NCI-H1105 treated with DMSO at 0.1 percent for 48 hours (cell line): ENCODE measurements at places on chromosomes 2 and 18.

DNA sequence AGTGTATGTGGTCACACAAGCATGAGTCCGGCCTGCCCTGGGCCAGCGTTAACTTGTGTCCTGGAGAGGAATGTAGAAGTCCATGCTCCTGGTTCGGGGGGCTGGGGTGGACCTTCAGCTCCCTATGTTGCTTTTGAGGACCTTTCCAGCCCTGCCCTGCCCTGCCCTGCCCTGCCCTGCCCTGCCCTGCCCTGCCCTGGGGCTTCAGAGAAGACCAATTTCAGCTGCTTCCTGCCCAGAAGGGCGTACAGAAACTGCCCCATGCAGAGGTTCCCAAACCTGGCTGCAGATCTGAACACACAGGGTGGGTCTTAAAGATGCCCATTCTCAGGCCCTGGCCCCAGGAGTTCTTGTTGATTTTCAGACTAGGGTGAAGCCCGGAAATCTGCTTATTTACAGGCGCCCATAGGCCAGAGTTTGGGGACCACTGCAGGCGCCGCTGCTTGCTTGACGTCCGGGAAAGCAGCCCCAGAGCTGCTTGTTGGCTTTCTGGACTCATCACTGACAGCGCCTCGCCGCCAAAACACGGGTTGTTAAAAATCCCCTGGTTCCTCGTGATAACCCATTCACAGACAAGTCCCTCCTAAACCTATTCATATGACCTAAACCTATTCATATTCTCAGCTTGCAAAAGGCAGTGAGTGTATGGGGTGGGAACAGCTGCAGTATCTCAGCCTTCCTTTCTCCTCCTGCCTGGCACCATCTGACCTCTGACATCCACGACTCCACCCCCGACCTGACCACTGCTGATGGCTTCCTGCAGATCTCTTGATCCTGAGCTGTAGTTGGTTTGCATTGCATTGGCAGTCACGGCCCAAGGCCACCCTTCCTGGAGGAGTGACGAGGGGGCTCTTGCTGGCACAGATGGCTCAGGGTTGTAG is 198.3 kb downstream of the GLI2 start:
- DNase-seq, result no peak

DNA sequence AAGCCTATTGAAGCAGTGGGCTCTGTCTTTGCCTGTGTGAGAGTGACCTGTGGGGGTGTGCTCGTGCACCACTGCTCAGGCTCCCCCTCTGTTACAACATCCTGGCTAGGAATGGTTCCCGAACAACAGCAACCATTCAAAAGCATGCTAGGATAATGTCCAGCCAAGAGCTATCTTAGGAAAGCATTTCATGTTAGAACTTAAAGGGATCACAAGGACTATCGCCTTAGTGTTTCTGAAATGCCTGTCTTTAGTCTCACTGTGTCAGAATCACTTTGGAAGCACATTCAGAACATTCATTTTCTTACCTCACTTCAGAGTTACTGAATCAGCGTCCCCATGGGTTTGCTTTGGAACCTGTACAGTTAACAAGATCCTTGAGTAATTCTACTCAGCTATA is 134.9 kb upstream of the DSEL start:
- DNase-seq, result no peak

GRCh38 chr2:155266583-155266982 is 568.1 kb downstream of the KCNJ3 start:
- no peak for DNase-seq

GRCh38 chr2:152462779-152463178 is 127.8 kb downstream of the FMNL2 start:
- no peak for DNase-seq

GRCh38 chr2:85485815-85486214 is 53.2 kb upstream of the MAT2A start:
- DNase-seq, result no peak

DNA sequence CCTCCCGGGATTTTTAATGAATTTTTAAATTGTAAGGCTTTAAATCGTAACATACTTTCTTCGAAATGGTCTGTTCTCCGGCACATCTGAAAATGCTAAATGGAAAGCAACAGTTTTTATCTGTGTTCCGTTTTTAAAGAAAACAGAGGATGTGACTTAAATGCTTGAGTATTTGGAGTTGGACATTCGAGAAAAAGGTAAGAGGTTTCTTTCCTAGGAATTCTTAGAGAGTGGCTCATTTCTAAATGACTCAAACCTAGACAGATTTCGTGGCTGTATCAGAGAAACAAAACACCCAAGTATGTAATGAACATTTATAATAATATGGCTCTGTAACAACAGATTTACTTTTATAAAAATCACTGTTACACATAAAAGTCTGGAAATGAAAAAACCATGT is 177.6 kb upstream of the CCDC68 start:
- DNase-seq, result no peak

GRCh38 chr2:26086155-26086637 is 52.3 kb downstream of the RAB10 start:
- no peak for DNase-seq
